ENCODE measurements at places on chromosomes 12 and 14.
A peak's percentile ranks its signal among the peaks of the same experiment; 100 is the strongest.

GRCh38 chr12:102954134-102954533, 3.3 kb upstream of the ASCL1 start:
- no peak for DNase-seq

DNA sequence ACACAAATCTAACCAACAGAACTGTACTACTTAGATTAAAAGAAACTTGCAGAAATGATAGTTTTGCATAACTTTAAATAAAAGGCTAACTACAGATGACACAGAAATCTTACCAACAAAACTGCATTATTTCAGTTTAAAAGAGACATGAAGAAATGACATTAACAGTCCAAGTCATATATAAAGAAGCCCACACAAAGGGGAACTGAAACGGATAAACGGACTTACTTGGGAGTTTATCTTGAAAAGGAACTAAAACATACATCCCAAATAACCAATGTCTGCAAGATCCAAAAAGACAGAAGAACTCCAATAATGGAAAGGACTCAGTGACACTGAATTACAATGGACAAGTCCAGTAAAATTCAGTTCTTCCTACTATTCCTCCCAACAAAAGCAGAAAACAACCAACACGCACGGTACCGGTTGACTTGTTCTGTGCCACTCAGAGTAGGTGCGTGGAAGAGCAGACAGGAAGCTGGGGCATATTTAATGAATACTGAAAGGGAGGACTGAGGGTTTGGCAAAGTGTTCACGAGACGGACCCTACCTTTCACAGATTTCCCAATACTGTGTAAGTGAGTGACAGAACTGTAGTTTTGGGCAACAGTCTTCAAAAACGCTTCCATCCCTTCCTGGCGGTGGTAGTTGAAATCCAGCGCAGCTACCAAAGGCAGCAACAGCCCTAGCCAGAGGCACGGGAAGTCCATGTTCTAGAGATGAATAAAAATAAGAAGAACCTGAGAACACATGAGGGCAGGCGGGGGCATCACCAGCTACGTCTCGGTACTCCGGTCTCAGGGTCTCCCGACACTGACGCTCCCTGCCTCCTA, 627 bp downstream of the CPM start:
- DNase-seq = no peak

DNA sequence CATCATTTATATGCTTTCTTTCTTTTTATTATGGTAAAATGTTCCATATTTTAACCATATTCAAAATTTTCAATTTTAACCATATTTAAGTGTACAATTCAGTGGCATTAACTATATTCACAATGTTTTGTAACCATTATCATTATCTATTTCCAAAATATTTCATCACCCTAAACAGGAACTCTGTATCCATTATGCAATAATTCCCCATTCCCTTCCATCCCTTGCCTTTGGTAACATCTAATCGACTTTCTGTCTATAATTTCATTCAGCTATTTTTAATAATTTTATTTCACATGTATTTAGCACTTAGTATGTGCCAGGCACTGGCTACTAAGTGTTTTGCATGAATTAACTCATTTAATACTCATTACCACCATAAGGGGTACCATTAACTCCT, 287.5 kb downstream of the NELL2 start:
- DNase-seq = no peak

GRCh38 chr14:74856366-74856765, 19.6 kb downstream of the PROX2 start:
- DNase-seq = no peak

GRCh38 chr12:47852096-47852571, 32.4 kb upstream of the HDAC7 start:
- DNase-seq = no peak

DNA sequence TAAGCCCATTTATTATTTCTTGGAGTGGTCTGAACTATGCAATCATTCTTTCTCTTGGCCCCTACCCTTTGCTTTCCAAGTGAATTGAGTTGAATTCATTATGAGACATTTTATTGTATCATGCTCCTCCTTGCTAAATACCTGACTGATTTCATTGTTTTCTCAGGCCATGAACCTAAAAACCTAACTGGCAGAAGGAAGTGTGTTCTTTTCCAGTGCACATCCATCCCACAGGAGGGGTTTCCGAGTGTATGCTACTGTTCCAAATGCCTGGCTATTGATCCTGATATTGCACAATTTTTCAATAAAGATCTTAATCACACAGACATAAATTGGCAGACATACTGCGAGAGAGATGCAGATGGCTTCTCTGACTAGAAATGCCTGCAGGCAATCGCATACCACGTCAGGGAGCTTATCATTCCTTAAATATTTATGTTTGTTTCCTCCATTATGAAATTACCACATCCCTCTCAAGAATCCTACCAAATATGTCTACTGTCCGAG, 162.2 kb upstream of the EGLN3 start:
- no peak for DNase-seq

- no peak for DNase-seq
Measured at GRCh38 chr12:7019043-7019569, 830 bp upstream of the LPCAT3 start.

- no peak for DNase-seq
Measured at GRCh38 chr14:99718811-99719192, 34.7 kb downstream of the CYP46A1 start.

GRCh38 chr14:59246566-59246965, 58.1 kb downstream of the DAAM1 start:
- no peak for DNase-seq

DNA sequence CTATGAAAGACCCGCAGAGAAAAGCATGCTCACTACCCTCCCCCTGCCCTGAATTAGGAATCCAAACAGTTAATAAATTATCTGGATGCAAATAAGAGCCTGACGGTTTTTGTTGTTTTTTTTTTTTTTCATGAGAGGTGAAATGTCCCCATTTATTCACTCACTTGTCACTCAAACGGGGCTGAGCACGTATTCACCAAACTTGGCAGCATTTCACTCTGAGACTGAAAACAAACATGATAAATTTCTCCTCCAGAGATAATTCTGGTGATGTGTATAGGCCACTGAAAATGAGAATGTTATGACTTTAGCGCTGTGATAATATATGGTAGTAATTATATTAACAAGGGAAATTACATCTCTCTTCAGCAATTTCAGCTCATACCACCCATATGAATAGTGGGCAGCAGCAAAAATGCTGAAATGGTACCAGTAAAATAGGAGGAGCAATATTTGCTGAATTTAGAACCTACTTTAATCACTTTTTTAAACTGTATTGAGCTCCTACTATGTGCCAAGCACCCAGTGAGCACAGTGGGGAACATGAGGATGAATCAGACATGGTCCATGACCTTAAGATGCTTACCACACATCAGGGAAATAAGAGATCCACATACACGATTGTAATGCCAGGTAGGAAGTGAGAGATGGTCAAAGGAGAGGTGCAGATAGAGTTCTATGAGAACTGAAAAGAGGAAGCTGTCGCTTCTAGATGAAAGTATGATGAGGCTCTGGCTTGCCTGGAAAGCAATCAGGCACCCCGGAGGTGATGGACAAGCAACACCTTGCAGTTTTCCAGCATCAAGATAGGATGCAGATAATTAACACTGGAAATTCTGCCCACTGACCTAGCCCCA, 286.5 kb upstream of the TMPO start:
- no peak for DNase-seq

DNA sequence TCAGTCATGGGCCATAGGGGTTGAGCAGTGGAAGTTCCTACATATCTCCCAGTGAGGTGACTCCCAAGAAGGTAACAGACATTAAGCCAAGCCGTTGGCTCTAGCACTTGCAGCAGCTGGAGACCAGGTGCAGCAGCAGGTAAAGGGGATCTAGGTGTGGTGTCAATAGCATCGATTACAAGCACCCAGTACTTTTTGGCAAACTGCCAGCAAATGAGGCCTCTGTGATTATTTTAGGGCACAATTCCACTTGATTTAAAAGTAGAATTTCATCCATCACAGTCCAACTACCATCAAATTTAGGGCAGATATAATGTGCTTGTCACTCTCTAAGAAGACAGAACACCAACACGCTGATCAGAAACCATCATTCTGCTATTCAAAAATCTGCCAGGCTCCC, 224.1 kb upstream of the EGLN3 start:
- no peak for DNase-seq

DNA sequence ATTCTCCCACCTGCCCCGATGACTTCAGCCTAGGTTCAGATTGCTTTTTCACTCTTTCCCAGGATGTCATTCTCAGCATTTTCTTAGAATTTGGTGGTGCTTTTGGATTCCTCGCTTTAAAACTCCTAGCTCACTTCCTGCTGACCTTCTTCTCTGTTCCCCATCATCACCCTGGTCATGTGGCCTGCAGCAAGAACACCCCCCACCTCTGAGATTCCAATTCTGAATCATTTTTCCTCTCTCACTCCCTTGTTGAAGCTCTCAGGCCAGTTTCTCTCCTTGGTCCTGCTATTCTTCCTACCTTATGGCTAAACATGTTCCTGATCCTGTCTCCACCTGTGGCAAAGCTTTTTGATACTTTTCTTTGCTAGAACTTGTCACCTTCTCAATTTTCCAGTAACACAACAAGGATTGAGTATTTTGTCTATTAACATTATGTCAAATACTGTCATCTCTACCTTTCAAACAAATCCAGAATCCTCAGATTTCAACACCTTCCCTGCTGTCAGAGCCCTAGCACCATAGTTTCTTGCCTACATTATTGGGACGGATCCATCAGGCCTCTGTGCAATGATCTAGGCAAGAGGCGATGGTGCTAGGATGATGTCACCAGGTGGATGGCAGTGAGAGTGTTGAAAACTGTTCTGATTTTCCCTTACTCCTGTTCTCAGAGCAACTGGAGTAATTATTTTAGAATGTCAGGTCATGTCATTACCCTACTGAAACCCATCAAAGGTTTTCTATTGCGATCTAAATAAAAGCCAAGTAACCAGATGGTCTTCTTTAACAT, 233.7 kb downstream of the MON2 start:
- no peak for DNase-seq

- no peak for DNase-seq
Measured at GRCh38 chr12:57296291-57296690, 45.3 kb upstream of the STAC3 start.

DNA sequence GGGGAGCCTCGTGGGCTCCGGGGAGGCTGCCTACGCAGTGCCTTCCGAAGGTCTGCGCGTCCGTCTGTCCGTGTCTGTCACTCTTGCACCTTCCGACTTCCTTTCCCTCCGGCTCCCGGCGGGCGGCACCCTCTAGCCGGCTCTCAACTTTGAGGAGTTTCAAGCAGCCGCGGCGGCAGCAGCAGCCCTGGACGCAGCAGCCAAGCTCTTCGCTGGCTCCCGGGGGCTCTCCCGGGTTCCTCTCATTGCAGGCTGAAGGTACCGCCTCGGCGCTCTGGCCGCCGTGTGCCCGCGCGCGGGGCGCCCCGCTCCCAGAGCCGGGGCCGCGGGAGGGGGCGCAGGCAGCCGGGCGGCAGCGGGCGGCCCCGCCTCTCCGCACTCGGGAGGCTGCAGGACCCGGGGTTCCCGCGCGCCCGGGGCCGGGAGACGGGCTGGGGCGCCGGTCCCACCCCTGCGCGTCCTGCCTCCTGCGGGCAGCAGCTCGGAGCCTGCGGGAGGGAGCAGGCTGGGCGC, at the start of the genes AMIGO2 and PCED1B:
Gene AMIGO2 (minus strand): TSS at position 492 of the 513 bp plus-strand sequence. CDS start 957 bp downstream, outside the sequence.
Gene PCED1B (plus strand): TSS at position 154 of the 513 bp plus-strand sequence. CDS start 155,443 bp downstream, outside the sequence.
- DNase-seq = peak; percentile 66

- peak; percentile 49 for DNase-seq
Measured at GRCh38 chr12:53208877-53209463, 1.9 kb upstream of the ITGB7 start.

DNA sequence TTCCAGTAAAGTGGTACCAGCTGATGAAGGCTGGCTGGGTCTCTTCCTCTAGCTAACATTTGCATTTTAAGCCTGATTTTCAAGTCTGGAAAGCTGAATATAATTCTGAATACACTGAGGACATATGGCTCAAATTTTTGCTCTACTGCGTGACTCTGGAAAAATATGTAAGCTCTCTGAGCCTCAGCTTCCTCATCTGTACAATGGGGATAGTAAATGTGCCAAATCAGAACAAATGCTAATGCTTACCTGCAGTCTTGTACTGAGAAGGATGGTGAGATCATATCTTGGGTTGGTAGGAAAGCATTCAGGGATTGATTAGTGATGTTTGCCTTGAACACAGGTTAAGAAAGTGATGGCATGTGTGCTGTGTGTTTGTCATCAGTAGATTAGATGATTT, 14.6 kb downstream of the HNF1A start:
- no peak for DNase-seq

DNA sequence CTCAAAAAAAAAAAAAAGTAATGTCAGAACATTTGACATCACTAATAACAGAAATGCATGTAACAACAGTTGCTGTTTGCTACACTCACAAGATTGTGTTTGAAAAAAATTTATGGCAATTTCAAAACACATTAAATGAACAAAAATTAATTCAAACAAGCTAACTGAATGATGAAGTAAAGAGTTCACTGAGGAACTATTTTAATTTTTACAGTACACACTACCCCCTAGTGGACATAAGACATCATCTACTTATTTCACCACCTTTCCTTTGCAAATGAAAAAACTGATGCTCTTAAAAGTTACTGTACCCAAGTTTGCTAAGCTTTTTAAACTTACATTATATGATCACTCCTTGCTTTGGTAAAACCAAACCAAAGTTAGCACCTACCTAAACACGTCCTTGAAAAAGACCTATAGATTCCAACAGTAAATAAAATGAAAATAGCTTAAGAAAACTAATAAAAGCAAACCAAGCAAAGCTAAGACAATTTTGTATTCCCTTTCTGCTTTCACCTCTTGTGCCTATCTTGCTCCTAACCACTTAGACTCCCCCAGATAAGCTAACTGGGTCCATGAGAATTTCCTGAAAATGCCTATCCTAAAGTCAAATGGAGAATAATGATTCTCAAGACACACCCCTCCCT, 22.2 kb downstream of the UBE2N start:
- DNase-seq = peak; percentile 72

- DNase-seq = no peak
Measured at GRCh38 chr14:72528059-72528862, 365.6 kb downstream of the DPF3 start.

- DNase-seq = no peak
Measured at GRCh38 chr14:21037156-21037555, 2.5 kb upstream of the RNASE13 start.

DNA sequence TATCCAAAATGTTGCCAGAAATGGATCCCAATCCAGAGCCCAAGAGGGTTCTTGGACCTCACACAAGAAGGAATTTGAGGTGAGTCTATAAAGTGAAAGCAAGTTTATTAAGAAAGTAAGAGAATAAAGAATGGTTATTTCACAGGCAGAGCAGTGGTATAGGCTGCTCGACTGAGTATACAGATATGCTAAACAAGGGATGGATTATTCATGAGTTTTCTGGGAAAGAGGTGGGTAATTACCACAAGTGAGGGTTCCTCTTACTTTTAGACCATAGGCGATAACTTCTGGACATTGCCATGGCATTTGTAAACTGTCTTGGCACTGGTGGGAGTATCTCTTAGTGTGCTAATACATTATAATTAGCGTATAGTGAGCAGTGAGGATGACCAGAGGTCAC, 73.6 kb downstream of the ETNK1 start:
- DNase-seq = no peak

All from CD4-positive, alpha-beta T cell treated with Interleukin-4 for 1 hour (primary cell).